ENCODE measurements at places on chromosomes 7 and 10.

DNA sequence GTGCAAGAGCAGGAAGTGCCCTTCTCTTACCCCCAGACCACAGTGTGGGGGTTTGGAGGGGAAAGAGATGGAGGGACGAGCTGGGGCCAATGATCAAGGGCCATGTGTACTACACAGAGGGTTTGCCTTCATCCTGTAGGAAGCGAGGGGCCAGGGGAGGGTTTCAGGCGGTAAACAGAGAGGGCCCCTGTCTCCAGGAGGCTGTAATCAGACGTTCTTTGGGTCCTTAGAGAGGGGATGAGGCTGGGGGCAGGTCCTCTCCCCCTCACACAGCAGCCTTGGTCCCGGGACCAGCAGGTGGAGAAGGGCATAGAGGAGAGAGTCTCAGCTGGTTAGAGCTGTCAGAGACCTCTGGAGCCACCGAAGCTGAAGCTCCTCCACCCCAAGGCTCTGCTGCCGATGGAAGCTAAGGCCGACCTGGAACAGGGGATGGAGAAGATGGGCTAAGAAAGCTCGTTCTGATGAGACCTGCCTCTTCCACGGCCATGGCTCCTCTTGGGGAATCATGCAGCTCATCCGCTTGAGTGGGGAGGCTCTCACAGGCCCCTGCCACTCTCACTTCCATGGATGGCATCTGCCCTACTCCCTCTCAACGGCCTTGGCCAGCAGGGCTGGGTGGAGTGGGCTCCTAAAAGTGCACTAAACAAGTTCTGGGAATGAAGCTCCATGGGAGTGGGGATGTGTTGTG, 3.5 kb downstream of the LOXL4 start:
- DNase-seq, result no peak

DNA sequence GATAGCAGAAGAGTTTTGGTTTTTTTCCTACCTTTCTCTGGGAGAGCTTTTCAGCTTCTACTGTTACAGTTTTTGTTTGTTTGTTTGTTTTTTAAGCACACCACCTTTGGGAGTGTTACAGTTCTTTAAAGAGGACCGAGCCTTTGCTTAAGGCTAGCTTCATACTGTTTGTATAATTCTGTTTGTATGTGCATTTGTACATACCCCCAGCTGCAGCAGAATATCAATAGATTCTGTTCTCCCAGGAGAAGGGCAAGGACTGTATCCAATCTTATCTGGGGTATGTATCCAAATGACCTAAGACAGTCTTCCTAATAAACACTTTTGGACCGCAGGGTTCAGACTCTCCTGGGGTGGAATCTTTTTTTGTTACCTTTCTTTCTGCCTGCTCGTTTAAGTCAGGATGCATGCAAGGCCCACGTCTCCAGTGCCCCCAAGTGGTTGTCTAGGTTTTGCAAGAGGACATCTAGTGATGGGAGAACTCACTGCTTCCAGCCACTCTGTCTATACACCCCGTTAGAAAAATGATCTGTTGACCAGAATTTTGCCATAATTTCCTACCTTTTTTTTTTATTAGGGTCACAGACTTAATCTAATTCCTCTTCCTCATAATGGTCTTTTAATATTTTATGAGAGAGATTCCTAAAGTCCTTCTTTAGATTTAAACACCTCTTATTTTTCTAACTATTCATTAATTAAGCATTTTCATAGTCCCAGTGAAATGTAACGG, 23.9 kb downstream of the NRF1 start:
- peak; percentile 18 for DNase-seq

- no peak for DNase-seq
Observed at GRCh38 chr7:35792873-35793489, 7.9 kb upstream of the SEPTIN7 start.

GRCh38 chr10:45135443-45136198, 134.9 kb downstream of the ZNF22 start:
- no peak for DNase-seq

DNA sequence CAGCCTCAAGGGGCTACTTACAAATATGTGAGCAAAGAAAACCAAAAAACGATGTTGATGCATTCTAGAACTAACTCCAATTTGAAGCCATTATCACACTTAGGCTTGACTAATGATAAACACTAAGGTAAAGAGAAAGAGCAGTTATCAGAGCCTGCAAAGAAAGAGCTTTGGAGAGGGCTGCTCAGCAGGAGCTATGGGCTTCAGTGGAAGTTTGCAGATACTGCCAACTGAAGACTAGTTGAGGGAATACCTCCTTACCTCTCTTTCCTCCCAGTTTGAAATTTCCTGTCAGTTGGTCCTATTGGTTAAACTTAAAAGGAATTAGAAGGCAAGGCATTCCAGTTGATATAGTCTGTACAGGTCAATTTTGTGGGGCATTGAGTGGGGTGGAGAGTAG, 498.1 kb upstream of the POT1 start:
- DNase-seq, result no peak

- peak; percentile 86 for DNase-seq
Observed at GRCh38 chr10:96587264-96588059, 650 bp upstream of the TM9SF3 start.

GRCh38 chr10:51860257-51860656, 160.9 kb upstream of the CSTF2T start:
- DNase-seq, result no peak

GRCh38 chr7:44075296-44076075, 6.8 kb downstream of the POLM start:
- DNase-seq, result no peak

GRCh38 chr10:49258350-49258683, 40.7 kb upstream of the C10orf71 start:
- no peak for DNase-seq

GRCh38 chr7:30451539-30452279, 26.9 kb downstream of the NOD1 start:
- DNase-seq, result no peak

DNA sequence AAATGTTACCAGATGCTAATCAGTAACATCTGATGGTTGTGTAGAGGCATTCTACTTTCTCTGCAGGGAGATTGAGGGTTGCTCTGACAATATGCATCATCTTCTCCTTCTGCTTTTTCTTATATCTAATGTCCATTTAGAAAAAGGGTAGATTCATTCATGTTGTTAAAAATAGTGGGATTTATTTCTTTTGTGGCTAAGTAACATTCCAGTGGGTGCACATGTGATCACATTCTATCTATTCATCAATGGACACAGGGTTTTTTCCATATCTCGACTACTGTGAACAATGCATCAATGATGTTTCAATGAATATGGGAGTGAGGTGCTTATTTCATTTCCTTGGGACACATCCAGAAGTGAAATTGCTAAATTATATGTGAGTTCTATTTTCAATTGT, 103.9 kb downstream of the CRPPA start:
- DNase-seq, result no peak

GRCh38 chr7:22651534-22652243, 75.3 kb upstream of the IL6 start:
- DNase-seq, result no peak

DNA sequence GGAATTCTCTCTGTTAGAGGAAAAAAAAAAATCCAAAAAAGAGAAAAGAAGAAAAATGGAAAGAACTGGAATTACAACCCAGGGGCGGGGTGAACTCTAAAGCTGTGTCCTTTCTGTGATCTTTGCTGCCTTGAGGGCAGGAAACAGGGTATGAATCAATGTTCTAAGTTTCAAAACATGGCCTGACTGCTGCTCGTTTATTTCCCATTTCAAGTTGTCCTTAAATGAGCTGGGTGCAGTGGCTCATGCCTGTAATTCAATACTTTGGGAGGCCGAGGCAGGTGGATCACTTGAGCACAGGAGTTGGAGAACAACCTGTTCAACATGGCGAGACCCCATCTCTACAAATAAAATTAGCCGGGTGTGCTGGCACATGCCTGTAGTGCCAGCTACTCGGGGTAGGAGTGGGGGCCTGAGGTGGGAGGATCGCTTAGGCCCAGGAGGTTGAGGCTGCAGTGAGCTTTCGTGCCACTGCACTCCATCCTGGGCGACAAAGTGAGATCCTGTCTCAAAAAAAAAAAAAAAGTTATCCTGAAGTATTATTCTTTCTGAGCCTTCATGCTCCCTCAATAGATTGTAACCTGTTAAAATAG, 24.7 kb upstream of the TFAM start:
- DNase-seq, result no peak

GRCh38 chr10:29651767-29652166, 17.0 kb upstream of the SVIL start:
- DNase-seq, result no peak

DNA sequence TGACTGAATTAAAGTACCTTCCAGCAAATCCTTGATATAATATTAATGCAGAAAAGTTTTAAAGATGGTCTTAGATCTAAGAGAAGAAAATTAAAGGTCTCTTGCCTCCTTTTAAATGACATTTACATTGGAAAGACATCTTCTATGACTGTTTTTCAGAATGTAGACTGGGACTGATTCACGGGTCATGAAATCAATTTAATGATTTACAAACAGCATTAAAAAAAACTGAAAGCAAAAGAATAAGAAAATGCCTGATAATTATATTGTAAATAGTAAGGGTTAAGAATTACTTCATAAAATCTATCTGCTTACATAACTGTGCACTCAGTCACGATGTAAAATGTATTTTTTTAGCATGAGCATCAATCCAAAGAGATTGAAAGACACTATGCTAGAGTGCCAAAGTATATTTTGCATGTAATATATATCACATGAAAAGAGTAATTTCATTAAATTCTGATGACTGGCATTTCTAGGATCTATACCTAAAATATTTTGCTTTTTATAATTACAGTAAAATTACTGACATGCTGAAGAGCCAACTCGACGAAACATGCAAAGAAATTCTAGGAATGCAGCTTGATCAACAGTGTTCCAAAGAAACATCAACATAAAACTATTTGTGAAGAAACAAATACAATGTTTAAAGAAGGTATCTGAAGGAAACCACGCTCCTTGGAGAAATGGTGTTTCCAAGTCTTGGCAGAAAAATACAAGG, 35.1 kb downstream of the RTKN2 start:
- no peak for DNase-seq

GRCh38 chr7:80642871-80643270, 4.4 kb downstream of the CD36 start:
- no peak for DNase-seq

Measured in right kidney (tissue), 9 donors.